ENCODE measurements at places on chromosomes 4 and X.

GRCh38 chr4:146159384-146160058 is 16.0 kb upstream of the LSM6 start:
- DNase-seq: no peak

- DNase-seq: no peak
These were observed 313.3 kb upstream of the BMP3 start for GRCh38 chr4:80717204-80717603.

DNA sequence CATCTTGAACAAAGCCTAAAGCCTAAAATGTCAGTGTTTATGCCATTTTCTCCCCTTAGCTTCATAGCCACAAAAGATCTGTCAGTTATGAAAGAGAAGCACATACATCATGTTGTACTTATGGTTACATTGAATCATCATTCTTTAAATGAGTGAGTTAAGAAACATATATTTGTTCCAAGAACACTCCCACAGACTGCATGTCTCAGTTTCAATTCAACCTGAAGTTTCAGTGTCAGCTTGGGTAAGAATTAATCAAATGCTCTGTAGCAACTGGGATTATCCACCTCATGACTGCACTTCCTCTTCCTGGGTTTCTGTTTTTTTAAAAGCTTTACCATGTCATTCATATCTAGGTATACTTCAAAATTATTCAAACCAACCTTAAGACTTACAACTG is 3.9 kb upstream of the TMPRSS11B start:
- no peak for DNase-seq

GRCh38 chrX:111519215-111519614 is 7.8 kb downstream of the SERTM2 start:
- no peak for DNase-seq

DNA sequence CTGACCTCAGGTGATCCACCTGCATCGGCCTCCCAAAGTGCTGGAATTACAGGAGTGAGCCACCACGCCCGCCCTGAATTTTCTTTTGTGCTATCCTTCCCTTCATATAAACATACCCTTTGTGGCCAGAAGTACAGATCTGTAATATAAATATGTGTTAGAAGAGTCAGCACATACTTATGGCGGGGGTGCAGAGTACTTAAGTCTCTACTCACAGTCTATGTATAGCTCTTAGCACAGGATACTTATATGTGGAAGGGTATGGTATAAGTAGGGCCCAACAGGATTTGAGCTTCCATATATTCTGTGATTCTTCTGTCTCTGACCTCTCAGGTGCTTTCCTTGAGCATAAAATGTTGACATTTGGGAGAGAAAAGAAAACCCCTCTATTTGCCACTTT is 18.2 kb downstream of the CXorf58 start:
- DNase-seq: no peak

GRCh38 chr4:52651996-52652672 is 7.0 kb downstream of the USP46 start:
- no peak for DNase-seq

- no peak for DNase-seq
These were observed 329.4 kb upstream of the PCDH18 start for GRCh38 chr4:137861682-137862081.

GRCh38 chrX:24657671-24658386 is 10.7 kb upstream of the PCYT1B start:
- no peak for DNase-seq

DNA sequence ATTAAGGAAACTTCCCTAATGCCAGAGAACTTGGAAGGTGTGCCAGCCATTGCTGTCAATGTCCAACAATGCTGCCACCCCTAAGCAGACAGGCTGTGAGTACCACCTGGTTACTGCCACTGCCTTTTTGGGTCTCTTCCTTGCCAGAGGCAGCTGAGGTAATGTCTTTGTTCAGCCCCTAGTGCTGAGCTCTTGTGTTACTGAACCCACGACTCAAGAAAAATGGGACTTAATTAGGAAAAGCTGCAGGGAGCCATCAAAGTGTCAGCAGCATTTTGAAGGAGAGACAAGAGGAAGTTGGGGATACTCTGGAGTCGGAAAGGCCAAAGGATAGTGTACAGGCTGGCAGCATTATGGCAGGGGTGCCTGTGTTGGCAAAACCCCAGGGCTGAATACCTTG is 283.7 kb downstream of the AFF2 start:
- DNase-seq: no peak

DNA sequence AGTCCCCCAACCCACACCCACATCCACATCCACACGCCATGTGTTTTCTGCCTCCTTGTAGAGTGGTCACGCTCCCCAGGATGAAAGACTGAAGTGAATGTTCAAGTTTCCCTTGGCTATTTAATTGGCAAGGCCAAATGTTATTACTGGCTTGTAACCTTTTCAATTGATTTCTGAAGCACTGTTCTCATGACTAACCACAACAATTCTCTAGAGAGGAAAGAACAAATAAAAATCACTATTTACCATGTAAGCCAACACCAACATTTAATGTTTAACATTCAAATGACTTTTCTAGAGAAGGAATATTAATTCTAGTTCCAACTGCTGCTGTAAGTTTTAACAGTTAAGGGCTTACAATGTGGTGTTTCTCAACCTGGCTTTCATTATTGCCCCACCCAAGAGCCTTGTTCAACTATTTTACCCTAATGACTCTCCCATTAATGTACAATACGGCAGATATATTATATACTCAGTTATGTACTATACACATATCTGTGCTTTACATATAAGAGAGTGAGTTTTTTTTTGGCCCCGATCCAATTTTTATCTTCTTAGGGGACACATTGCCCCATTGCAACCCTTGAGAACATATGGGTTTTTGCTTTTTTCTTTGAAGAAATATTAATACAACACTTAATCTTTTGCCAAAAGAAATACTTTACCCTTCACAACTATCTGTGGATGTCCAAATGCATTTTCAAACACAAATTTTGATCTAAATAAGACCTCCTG is 46.5 kb downstream of the RELL1 start:
- DNase-seq: no peak

GRCh38 chr4:1720163-1720983 is 750 bp downstream of the TMEM129 start:
- DNase-seq: peak; percentile 77

- no peak for DNase-seq
These were observed 122.2 kb downstream of the ANXA5 start for GRCh38 chr4:121574618-121575017.

- DNase-seq: no peak
These were observed 530.4 kb upstream of the INTU start for GRCh38 chr4:127102361-127102760.

DNA sequence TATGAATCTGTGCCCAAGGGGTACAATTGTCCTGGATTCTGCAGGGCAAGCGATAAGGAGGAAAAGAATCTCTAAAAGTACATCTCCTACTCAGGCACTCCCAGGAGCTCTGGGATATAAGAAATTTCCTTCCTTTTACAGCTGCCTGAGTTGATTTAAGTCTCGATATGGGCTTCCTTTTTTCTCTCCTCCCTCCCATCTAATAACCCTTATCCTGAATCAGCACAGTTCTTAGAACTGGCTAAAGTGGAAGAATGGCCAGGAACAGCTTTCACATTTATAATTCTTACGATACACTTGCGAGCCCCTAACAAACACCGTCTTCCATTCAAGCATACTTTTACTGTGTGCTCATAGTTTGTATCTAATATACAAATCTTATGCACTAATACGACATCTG is 21.2 kb downstream of the LRP2BP start:
- no peak for DNase-seq

GRCh38 chrX:143270317-143270716 is 244.6 kb downstream of the SPANXN4 start:
- no peak for DNase-seq

- DNase-seq: no peak
These were observed 155.6 kb downstream of the HNRNPD start for GRCh38 chr4:82217986-82218715.

GRCh38 chrX:38473701-38474100 is 87.6 kb upstream of the TSPAN7 start:
- DNase-seq: no peak

DNA sequence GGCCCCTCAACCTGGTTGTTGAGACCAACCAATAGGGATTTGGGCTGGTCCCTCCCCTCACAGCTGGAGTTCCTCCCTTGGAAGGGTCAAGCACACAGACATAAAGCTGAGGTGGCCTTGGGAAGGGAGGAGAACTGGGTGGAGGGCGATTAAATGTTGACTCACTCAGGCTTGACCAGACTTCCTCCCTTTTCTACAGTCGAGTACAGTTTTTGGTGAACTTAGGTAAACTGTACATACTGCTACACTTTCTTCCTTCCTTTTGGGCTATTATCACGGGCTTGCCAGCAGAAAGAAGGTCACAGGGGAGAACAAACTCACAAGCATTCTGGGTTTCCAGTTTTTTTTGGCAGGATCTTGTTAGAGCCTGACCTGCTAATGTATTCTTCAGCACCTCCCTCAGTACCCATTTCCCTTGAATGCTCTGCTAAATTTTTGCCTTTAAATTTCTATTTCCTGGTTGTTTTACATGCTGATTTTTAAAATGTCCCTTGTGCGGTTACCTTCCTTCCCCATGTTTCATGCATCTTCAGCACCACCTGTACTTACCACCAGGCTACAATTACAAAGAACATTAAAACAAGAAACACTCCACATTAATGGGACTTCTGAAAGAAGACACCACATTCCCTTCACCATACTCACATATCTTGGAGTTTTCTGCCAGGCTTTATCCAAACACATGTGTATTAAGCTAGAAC is 135.2 kb upstream of the RASGEF1B start:
- no peak for DNase-seq

DNA sequence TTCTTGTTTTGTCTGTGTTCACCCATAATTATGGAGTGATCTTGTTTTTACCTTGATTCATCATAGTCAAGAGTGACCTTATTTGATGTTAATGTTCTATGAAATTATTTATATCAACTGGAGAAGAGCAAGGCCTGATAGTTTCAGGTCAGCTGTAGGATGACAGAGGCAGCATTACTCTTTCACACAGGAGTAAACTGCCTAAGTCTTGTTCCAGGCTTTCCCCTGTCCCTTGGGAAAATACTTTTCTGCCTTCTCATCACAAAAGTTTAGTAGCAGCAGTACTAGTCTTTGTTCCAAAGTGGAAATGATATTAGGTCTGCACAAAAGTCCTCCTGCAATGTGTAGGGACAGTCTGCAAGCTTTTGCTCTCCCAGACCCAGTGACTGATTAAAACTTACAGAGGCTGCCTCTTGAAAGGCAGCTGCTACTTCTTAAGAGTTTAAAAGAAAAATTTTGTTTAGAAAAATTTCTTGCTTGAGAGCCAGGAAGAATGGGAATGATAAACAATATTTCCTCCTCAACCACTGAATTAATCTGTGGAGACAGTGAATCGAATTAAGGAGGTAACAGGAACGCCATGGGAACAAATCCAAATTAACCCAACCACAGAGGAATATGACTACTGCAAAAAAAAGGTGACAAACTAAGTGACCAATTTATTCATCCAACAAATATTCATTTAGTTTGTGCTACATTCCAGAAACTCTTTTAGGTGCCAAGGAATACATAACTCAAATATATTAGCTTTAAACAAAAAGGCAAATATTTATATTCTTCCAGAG is 991.4 kb upstream of the PABPC4L start:
- DNase-seq: no peak

- DNase-seq: no peak
These were observed 1.9 kb upstream of the FGG start for GRCh38 chr4:154614306-154614705.

GRCh38 chrX:16075087-16075486 is 48.3 kb upstream of the GRPR start:
- DNase-seq: no peak

DNA sequence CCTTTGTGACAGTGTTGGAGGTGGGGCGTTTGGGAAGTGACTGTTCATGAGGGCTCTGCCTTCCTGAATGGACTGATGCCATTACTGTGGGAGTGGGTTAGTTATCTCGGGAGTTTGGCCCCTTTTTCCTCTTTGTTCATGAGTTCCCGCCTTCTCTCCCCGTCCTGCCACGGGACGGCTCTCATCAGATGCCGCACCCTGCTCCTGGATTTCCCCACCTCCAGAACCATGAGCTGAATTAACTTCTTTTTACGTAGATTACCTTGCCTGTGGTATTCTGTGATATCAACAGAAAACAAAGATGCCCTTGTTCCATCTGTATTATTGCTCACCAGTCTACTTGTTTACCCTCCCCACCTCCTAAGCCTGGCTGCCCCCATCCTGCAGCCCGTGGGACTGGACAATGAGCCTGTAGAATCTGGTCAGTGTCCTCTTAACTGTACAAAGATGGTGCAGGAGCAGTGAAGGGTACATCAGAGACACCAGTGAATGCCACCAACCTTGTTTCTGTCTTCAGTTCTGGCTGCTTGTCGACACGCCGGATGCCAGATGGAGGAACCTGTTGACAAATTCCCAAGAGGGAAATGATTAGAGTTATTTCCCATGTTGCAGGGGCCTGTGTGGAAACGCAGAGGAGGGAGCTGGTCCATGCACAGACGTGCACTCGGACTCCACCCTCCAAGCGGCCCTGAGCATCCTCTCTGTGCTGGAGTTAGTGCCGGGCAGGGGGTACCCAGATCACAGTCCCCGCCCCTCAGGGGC is 104.7 kb downstream of the ABLIM2 start:
- DNase-seq: no peak

DNA sequence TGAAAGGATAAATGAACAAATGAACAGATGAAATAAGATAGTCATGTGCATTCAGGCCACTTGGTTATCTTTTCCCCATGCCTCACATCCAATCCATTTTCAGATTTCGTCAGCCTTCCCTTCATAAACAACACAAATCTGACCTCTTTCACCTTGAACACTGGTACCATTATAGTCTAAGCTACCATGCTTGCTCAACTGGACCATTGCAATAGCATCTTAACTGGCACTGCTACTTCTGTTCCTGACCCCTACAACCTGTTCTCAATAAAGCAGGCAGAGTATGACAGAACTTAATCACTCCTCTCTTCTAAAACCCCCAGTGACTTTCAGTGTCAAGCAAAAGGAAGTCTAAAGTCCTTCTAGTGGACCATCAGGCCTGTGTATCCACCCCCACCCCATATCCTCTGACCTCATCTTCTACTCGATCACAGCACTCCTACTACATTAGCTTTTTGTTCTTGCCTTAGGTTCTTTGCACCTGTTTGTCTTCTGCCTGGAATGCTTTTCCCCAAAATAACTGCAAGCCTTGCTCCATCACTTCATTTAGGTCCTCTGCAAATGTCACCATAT is 40.7 kb downstream of the LARP7 start:
- DNase-seq: no peak

GRCh38 chr4:75779105-75779757 is 54.9 kb downstream of the USO1 start:
- DNase-seq: no peak

- no peak for DNase-seq
These were observed 5.0 kb downstream of the MSX1 start for GRCh38 chr4:4864443-4864939.

DNA sequence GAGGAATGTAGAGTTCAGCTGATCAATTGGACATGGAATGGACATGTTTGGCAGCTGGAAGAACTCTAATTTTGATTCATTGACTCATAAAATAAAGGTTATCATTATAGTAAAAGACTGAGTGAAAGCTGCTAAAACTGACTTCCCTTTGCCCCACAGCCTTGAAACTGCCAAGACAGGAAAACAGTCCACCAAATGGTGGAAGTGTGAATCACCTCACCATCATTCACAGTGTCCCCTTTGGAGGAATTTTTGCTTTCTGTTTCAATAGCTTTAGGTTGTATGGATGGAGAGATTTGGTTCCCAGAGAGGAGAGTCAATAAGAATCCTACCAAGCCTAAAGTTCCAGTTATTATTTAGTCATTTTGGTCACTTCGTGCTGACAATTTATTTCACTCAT is 20.8 kb upstream of the FREM3 start:
- DNase-seq: no peak

GRCh38 chr4:151324752-151325110 is 674 bp downstream of the SH3D19 start:
- DNase-seq: peak; percentile 50

- DNase-seq: no peak
These were observed 91.3 kb downstream of the PTPN13 start for GRCh38 chr4:86685401-86685800.
